ENCODE measurements at places on chromosomes 16 and 17.

- DNase-seq: no peak
These were observed 139.1 kb upstream of the CACNG3 start for GRCh38 chr16:24116989-24117388.

GRCh38 chr17:61331886-61332285 is 67.8 kb upstream of the TBX2 start:
- no peak for DNase-seq

DNA sequence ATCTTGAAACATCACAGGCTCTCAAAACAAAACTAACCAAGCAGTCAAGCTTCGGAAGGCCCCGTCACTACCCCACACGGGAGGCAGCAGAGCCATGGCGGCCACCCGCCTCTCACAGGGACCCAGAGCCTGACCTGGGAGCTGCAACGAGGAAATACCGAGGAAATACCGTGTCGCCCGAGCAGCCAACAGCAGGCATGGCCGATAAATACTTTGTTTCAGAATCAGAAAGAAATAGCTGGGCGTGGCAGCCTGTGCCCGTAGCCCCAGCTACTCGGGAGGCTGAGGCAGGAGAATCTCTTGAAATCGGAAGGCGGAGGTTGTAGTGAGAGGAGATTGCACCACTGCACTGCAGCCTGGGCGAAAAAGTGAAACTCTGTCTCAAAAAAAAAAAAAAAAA is 6.9 kb downstream of the LMF1 start:
- DNase-seq: no peak

DNA sequence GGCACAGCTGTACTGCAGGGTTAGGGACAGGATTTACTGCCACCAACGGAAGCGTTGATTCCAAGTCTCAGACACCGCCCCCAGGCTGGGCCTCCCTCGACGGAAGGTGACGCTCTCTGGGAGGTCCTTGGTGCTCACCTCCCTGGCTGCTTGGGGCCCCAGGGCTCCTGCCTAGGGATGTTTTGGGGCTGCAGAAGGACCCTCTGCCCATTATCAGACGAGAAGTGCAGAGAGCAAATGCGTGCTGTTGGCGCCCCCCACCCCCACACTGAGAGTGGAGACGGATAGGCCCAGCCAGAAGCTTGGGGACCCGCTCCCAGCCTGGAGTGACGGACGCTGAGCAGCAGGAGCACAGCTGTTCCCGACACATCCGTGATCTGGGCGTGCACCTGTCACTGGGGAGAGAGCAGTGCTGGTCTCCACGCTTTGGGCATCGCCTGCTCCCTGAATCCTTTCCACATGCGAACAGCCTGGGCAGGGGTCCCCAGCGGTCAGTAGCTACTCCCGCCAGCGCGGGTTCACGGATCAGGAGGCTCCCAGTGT is 5.1 kb upstream of the SOX8 start:
- no peak for DNase-seq

DNA sequence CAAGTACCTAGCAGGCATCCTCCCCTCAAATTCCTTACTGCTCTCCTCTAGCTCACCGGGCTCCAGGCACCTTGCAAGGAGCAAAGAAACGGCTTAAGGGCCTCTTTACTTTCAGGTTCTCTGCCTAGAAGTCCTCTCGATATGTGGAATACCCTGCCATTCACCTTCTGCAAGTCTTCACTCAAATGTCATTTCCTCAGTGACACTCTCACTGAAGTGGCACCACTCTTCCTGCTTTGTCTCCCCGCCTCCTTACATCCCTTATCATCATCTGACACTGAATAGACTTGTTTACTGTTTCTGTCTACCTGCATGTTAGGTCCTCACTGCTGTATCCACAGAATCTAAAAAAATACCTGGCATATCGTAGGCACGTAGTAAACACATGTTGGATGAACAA is 947 bp downstream of the SLC7A6OS start:
- DNase-seq: no peak

DNA sequence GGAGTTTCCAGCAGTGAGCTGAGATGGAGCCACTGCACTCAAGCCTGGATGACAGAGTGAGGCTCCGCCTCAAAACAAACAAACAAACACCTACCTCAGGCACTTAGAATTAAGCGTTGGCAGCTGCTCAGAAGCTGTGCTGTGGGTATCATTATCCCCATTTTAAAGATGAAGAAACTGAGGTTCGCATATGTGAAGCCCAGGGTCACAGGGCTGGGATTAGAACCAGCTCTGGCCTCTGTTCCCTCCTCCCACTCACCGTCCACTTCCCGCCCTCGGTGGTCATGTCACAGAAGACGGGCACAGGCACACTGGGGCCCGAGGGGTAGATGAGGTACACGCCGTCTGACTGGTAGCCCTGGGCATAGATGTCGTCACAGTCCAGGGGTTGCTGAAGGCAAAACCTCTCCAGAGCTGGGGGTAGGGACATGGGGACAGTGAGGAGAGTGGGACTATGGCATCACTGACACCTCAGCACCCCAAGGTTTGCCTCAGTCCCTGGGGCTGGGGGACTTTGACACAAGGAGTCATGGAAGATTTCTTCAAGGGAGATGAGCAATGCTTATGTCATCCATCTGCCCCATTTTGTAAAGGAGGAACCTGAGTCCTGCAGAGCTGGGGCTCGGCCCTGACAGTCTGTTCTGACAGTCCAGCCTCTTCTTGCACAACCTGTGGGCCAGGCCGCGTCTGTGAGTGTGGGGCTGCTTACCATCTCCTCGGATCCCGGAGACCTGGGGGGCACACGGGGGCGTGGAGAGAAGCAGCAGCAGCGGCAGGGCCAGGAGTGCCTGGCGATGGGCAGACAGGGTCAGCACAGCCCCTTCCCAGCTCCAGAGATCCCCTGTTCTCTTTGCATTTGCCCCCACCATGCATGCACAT is 700 bp downstream of the MFAP4 start:
- no peak for DNase-seq

DNA sequence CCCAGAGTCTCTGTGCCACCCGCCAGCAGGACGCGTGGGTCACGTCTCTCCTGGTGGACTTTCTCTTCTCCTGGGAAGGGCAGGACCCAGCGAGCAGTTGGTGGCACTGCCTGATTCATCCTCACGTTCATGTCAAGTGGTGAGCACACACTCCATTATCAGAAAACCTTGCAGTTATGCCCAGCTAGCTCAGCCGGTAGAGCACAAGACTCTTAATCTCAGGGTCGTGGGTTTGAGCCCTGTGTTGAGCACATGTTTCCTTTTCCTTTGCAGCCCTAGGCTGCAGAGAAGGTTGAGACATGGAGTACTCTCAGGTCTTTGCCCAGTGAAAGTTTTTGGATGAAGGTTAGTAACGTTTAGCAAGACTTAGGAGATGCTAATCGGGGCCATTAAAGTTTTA is 8.0 kb downstream of the OR1F1 start:
- no peak for DNase-seq

GRCh38 chr17:61412143-61412859 is 12.7 kb downstream of the TBX2 start:
- no peak for DNase-seq

DNA sequence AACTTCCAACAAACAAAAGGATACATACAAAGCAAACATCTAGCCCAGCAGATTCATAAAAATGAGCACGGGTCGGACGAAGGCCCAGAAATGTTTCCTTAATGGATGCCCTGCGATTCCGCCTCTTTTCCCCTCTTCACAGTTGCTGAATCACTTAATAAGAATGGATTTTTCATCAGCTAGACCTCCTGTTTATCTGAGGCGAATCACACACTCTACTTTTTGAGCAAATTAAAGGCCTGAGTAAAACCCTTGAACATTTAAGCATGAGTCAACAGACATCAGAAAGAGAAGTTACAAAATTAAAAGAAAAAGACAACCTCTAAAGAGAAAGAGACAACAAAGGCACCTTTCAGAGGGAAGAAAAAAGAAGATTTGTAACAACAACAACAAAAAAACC is 44.7 kb downstream of the HS3ST3A1 start:
- no peak for DNase-seq

DNA sequence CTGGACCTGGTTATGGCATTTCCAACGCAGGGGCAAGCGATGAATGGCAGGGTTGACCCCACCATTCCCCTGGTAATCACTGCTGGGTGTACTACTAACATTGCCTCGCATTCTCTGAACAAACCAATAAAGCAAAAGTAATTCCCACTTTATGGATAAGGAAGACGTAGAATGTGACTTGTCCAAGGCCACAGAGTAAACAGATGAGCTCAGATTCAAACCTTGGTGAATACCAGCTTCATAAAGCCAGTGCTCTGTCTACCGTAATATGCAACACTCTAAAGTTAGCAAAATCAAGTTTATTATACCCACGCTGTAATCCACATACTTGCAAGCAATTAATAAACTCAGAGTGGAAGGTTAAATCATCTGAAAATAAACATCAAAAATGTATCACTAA is 59.6 kb downstream of the ANKFY1 start:
- no peak for DNase-seq

DNA sequence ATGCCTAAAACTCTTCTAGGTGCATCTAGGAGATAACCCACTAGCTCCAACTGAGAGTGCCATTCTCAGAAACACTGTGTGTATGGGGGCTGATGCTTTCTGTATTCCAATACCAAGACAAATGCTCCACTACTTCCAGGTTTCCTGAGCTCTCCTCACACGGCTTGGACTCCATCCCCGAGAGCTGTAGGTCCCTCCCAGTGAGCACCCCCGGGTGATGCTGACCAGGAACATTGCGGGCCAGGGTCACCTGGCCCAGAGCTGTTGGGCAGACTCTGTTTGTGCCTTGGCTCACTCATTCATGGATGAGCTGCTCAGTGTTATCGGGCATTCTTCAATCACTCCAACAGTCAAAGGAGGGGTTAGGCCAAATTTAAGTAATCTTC is 7.0 kb downstream of the CUEDC1 start:
- DNase-seq: no peak

- no peak for DNase-seq
These were observed 17.7 kb downstream of the EFCAB5 start for GRCh38 chr17:29958947-29959657.

GRCh38 chr16:89101303-89102040 is 7.8 kb downstream of the ACSF3 start:
- DNase-seq: no peak

- DNase-seq: no peak
These were observed 5.7 kb downstream of the SLC22A31 start for GRCh38 chr16:89194340-89195311.

DNA sequence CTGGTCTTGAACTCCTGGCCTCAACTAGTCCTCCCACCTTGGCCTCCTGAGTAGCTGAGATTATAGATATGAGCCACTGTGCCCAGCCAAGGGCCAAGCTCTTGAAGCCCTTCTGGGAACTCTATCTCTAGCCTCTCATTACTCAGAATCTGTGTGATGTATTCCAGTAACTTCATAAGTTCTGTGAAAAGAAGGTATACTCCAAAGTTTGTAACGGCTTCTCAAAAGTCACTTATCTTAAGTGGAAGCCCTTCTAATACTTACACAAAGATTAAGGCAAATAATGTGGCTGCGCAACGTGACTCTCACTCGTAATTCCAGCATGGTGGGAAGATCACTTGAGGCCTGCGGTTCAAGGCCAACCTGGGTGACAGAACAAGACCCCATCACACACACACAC is 19.1 kb upstream of the ATP6V0C start:
- DNase-seq: no peak

GRCh38 chr17:79490530-79490929 is 120.3 kb downstream of the RBFOX3 start:
- DNase-seq: no peak

GRCh38 chr16:1002399-1003166 is 21.0 kb downstream of the SOX8 start:
- no peak for DNase-seq

DNA sequence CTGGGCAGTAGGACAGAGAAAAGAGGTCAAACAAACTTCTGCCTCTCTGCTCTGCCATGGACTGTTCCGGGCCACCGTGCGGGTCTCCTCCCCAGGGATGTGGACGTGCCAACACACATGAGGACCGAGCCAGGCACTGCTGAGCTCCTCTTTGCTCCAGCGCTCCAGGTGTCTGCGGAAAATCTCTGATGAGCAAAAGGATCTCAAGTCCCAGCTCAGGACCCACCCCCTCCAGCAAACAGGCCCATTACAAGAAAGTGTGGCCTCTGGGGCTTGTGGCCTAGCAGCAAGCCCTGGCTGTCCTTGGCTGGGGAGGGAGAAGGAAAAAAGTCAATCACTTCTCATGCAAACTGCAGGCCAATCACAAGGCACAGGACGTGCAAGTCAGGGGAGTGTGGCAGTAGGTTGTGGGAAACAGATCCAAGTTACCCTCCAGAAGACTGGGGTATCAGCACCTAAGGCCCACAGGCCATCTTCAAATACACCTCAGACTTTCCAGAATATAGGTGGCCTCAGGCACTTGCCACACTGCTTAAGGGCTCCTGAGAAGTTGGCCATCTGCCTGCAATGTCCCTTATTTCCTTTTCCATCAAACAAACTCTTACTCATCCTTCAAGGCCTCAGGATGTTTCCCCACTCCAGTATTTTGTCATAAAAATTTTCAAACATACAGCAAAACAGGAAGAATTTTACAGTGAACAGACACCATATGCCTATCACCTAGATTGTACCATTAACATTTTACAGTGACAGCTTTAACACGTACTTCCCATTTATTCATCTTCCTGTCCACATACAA is 36.0 kb upstream of the SREBF1 start:
- DNase-seq: no peak

DNA sequence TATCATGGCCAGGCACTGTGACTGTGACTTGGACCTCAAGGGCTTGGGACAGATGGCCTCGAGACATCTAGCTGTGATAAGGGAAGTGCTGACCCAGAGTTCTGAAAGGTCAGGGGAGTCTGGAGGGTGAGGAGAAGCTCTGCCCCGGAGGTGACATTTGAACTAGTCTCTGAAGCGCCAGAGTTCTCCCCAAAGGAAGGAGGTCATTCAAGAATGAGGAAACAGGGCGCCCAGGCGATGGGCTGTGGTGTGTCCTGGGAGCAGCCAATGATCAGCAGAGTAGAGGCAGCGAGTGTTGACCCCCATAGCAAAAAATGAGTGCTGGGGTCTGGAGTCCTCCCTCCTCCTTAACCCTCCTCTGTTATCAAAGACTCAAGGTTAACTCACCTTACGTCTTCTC is 4.9 kb downstream of the STARD3 start:
- DNase-seq: no peak

DNA sequence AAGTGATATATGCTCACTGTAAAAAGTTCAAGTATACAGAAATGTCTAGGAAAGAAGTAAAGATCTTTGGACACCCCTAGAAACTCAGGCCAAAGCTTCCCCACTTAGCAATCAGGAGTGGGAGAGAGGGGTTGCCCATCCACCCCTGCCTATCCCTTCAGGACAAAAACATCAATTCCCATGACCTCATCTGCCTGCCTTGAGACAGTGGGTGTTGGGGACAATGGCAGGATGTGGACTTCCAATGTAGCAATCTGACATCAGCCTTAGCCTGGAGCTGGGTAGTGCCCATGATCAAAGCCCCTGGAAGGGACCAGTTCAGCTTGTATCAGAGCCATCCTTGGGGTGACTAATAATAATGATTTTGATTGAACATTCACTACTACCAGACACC is 18.1 kb downstream of the ITPRIPL2 start:
- no peak for DNase-seq

- DNase-seq: no peak
These were observed 84.1 kb downstream of the MYH11 start for GRCh38 chr16:15772579-15773293.

GRCh38 chr17:73909186-73909585 is 264.9 kb upstream of the SDK2 start:
- DNase-seq: no peak
